ENCODE measurements at places on chromosomes 13 and 19.

- no peak for DNase-seq
These were observed 15.2 kb downstream of the SLC7A10 start for GRCh38 chr19:33210266-33210940.

DNA sequence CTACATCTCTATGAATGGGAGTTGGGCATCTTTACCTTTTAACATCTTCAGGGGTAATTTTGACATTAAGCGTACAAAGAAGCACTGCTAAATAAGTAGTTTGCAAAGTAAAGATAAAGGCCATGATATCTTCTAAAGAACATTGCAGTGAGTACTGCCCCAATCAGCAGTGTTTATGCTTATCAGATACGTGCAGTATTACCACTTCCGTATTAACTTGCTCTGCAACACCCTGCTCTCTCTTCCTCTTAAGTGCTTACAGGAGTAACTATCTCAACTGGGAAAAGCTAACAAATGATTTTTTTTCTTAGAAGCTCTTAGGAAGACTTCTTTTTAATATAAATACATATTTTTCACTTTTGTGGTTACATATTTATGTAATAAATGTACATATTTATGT is 793.7 kb upstream of the SLC10A2 start:
- DNase-seq = no peak

DNA sequence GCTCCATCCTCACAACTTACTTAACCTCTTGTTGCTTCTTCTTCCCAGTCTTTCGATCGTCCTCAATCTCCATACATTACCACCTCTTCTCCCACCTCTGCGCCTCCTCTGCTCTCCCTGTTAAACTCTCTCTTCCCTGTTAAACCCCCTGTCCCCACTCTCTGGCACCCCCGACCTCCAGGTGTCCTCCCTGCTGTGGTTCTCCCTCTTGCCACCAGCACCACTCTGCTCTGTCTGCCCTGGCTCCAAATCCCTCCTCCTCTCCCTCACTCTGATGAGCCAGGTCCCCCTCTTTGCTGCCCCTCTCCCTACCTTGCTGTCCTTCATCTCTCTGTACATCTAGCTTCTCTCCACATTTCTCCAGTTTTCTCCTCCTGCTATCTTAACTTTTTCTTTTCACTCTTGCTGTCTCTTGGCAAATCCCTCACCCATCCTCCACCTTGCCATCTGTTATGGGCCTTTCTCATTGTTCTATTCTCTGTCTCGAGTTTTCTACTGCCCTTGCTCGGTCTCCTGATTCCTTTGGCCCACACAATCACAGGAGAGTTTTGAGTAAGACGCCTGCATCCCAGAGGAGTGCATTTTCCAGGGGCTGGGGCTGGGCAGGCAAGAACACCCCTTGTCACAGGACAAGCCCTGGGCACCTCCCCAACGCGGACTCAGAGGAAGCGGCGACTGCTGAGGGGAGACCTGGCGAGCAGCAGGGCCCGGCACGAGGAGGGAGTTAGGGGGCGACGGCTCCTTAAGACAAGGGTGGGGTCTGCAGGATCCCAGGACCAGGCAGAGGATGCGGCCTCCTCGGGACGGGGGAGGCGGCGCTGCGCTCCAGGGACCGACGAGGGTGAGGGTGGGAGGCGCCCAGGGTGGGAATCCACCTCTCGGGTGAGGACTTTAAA is 21.4 kb upstream of the ERVV-1 start:
- DNase-seq = no peak

DNA sequence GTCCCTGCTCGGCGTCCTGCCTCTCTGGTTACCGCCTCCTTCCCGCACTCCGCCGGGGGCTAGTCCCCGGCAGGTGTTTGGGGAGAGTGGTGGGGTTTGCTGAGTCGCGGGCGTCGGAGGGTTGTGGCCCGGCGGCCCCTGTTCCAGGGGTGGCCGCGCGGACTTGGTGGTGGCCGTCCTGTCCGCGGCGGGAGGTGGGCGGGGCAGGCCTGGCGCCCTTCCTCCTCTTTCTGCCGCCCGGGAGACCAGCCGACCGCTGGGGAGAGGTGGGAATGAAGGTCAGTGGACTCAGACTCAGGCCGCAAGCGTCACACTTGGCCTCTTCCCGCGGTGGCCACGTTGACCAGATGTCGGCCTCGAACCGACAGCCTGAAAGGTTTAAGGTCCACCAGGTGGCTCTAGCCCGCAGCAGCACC is 61.8 kb downstream of the ZNF723 start:
- DNase-seq = no peak

DNA sequence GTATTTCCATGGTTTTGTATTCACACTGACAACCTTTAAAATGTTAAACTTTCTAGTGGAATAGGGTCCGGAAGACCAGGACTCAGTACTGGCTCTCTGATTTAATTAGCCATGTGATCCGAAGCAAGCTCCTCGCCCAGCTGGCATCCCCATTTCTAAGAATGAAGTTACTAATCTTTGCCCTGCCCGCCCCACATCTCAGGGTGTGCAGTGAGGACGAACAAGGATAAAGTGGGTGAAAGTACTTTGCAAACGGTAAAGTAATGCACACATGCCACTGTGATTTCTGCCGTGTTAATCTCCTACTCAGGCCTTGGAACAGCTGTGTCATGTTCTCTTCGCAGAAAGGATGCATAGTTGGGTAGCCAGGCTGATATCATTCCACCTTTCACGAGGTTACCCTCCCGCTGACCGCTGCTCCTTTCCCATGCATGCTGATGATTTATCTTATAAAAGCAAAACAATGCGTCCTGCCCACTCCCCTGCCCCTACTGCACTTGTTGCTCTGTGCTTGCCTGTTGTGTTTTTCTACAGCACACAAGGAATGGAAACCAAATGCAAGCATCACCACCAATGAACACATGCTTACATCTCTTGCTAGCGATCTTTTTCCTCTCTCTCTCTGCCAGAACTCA is 539.0 kb downstream of the EFNB2 start:
- DNase-seq = no peak

- no peak for DNase-seq
These were observed 13.1 kb upstream of the CCNP start for GRCh38 chr19:40239415-40240226.

GRCh38 chr13:31053091-31053490 is 108.6 kb downstream of the HSPH1 start:
- no peak for DNase-seq

- DNase-seq = no peak
These were observed 9.6 kb upstream of the TIMM44 start for GRCh38 chr19:7953060-7953459.

DNA sequence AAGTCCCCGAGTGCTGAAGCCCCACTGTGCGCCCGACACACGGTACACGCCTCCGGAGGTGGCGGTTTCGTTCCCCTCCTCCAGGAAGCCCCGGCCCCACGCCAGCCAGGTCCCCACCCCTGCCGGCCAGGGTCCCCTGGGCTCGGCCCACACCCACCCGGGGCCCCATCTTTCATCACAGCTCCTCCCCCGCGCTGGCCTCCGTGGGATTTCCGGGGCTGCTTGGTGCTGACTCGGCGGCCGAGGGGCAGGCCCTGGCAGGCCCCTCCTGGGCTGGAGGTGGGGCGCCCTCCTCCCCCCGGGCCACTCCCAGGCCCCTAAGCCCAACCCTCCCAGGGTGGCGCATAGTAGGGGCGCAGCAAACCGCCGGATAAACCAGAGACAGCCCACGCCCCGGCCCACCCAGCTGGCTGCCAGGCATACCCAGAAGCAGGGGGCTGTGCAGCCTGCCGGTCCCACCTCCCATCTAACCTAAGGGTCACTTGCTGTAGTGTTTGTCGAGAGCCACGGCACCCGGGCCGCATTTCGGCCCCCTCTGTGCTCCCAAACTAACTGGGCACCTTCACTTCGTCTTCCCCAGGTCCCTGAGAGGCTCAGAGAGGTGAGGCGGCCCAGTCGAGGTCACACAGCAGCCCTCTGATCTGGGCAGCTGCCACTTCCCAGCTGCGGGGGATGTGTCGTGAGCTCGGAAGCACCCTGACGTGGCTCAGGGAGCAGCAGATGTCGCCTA is 6.6 kb downstream of the ZBTB7A start:
- peak; percentile 69 for DNase-seq

DNA sequence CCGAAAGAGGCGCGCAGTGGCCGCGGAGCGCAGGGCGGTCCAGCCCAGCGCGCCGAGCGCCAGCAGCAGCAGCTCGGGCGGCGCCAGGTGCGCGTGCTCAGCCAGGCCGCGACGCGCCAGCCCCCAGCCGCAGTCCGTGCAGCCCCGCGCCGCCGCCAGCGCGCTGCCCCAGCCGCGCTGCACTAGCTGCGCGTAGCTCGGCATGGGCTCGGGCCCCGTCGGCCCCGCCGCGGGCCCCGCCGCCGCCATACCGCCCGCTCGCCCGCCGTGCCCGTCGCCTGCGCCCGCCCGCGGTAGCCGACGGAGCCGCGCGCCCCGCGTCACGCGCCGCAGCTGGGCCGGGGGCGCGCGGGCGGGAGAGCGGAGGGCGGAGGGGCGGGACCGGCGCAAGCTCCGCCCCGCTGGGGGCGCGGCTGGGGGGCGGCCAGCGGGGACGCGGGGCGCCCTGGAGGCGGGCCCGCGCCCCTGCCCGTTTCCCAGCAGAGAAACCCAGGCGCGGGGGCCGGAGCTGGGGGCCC is at the start of gene CERS1:
TSS of gene CERS1 (minus strand) at position 335 of the 518 bp plus-strand sequence. CDS start at position 249, 86 bp downstream.
- no peak for DNase-seq

- no peak for DNase-seq
These were observed 131.5 kb upstream of the USP29 start for GRCh38 chr19:56988299-56988698.

DNA sequence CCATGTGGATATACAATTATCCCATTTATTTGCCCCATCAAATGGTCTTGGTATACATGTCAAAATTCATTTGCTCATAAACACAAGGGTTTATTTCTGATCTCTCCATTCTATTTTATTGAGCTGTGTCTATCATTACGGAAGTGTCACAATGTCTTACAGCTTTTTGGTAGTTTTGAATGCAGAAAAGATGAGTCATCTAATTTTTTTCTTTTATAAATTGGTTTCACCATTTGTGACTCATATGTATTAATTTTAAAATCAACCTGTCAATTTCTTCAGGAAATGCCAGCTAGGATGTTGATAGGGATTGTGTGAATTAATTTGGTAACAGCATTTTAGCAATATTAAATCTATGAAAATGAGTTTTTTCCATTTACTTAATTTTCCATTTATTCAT is 2549.4 kb downstream of the PCDH9 start:
- DNase-seq = no peak

- DNase-seq = no peak
These were observed 73.7 kb downstream of the COG6 start for GRCh38 chr13:39729156-39729555.

DNA sequence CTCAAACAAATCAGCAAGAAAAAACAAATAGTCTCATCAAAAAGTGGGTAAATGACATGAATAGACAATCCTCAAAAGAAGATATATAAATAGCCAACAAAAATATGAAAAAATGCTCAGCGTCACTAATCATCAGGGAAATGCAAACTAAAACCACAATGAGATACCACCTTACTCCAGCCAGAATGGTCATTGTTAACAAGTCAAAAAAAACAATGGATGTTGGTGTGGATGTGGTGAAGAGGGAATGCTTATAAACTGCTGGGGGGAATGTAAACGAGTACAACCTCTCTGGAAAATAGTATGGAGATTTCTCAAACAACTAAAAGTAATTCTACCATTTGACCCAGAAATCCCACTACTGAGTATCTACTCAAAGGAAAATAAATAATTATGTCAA is 239.2 kb upstream of the RFC3 start:
- no peak for DNase-seq

DNA sequence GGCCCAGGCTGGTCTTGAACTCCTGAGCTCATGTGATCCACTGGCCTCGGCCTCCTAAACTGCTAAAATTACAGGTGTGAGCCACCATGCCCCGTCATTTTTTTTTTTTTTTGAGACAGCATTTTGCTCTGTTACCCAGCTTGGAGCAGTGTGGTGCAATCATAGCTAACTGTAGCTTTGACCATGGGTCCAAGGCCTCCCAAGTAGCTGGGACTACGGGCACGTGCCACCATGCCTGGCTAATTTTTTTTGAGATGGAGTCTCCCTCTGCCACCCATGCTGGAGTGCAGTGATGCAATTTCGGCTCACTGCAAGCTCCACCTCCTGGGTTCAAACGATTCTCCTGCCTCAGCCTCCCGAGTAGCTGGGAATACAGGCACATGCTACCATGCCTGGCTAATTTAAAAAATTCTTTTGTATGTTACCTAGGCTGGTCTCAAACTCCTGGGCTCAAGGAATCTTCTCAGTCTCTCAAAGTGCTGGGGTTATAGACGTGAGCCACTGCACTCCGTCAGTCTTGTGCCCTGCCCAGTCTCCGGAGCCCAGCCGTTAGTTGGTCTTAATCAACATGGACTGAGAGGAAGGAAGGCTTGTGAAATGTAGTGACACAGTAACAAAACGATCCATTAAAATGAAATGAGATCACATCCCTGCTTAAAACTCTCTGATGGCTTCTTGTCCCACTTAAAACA is 1.4 kb upstream of the LRG1 start:
- no peak for DNase-seq

- peak; percentile 60 for DNase-seq
These were observed 25.9 kb downstream of the GRIN2D start for GRCh38 chr19:48419158-48419920.

DNA sequence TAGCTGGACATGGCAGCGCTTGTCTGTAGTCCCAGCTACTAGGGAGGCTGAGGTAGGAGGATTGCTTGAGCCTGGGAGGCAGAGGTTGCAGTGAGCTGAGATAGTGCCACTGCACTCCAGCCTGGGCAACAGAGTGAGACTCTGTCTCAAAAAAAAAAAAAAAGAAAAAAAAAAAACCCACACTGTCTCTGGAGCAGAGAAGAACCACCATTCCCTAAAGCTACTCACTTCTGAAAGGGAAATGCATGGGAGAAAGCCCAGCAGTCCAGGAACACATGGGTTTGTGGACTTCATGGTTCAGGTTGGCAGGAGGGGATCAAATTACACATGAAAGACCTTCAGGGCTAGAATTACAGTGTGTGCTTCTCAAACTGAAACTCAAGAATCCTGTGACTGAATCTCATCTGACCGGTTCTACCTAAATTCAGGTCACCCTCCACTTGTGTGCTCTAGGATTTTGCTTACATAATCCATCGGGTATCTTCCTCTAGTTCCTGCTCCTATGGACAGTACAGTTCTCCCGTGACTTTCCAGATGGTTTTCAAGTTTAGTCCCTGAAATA is 30.2 kb upstream of the CPB2 start:
- DNase-seq = no peak

GRCh38 chr13:77530875-77531274 is 4.6 kb upstream of the SCEL start:
- DNase-seq = no peak

DNA sequence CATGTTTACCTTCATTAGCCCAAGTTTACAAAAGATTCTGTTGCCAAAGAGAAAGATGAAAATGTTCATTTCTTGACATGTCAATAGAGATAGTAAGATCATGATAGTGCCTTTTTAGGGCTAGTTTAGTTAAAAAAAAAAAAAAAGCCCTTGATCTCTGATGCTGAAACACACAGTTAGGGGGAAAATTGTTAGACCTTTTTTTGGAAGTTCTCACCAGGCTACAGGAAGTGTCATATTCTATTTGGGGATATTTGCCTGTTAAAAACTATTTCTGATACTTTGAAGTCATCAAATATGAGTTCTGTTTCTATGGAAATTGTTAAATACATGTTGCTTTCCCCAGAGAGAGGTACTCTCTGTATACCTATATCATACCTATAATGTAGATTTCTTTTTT is 21.6 kb downstream of the SLAIN1 start:
- no peak for DNase-seq

GRCh38 chr19:30719999-30720345 is 347.8 kb downstream of the ZNF536 start:
- DNase-seq = no peak

- DNase-seq = no peak
These were observed 20.7 kb downstream of the CAPN12 start for GRCh38 chr19:38723606-38723965.
